CD8-positive, alpha-beta memory T cell (primary cell): ENCODE measurements at places on chromosomes 3 and 15.
A peak's percentile ranks its signal among the peaks of the same experiment; 100 is the strongest.

DNA sequence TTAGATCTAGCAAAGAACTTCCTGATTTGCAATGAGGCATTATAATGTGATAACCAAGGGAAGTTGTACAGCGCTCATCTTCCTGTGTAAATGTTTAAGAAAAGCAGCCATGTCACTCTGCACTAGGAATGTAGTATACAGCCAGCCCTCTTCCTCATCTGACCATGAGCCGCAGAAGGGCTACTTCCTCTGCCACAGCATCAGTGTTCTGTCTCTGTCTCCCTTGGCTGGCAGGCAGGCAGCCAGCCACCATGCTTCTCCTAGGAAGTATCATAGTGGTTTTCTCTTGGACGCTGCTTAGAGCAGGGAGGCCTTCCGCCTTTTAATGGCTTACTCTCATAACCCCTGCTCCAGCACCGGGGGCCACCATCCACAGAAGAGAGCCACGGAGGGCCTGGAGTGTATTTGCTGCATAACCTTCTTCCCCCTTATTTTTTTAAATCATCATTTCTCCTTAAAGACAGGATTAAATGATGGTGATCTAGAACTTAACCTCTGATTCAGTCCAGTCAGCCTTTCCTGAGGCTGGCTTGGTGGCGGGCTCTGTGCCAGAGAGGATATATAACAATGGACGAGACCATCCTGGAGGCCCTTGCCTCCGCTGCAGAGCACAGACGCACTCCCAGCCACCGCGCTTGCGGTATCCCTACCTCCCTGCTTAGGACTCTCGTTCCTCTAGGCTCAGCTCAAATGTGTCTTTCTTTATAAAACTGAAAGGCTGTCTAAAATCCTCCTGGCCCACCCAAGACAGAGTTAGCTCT is 57.3 kb upstream of the PLXNA1 start:
- DNase-seq: no peak

DNA sequence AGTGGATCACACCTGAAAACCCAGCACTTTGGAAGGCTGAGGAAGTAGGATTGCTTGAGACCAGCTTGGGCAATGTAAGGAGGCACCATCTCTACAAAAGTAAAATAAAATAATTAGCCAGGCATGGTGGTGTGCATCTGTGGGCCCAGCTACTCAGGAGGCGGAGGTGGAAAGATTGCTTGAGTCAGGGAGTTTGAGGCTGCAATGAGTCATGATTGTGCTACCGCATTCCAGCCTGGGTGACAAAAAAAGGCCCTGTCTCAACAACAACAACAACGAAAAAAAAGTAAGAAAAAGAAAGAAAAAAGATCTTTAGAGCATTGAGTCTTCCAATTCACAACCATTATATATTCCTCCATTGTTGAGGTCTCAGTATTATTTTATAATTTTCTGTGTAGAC is 192.4 kb upstream of the DPH6 start:
- DNase-seq: no peak

- DNase-seq: no peak
Measured at GRCh38 chr15:49621401-49621811, 558 bp downstream of the DTWD1 start.

GRCh38 chr3:56624725-56625124 is 58.3 kb downstream of the TASOR start:
- DNase-seq: no peak

DNA sequence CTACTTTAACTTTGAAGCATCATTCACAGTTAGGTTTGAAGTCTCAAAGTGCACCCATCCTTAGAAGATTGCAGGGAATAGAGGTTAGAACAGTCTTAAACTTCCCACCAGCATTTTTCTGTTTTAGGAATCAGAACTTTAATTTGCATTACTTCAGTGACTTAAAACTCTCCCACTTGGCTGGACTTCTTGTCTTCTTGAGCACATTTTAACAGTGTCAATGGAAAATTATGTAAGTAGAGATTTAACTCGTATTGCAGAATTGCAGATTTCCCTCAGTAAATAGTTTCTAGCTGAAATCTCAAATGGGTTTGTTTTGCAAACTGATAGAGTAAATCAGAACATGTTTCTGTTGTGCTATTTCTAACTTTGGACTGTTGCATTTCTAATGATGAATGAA is 369.6 kb downstream of the OTOL1 start:
- no peak for DNase-seq

DNA sequence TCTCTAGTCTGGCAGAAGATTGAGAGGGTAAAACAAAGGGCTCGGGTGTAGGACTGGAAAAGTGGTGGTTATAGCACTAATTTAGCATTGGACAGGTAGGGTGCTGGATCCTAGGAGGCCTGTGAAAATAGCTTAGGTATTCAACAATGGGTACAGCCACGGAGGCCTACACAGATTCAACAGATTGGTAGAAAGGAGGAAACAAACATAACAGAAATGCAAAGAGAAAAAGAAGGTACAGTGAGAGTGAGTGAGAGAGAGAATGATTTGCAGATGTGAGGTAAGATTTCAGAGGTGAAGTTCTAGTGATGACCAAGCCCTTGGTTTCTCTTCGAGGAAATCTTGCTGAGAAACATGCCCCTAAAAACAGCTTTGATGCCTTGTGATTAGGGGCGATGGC is 37.9 kb downstream of the ADIPOQ start:
- DNase-seq: no peak

- no peak for DNase-seq
Measured at GRCh38 chr15:44099671-44100070, 95.4 kb downstream of the FRMD5 start.

GRCh38 chr15:100926971-100927756 is 8.0 kb downstream of the LRRK1 start:
- no peak for DNase-seq

- DNase-seq: no peak
Measured at GRCh38 chr3:44892689-44893088, 18.3 kb downstream of the TGM4 start.

GRCh38 chr3:30141927-30142326 is 464.5 kb upstream of the TGFBR2 start:
- no peak for DNase-seq

DNA sequence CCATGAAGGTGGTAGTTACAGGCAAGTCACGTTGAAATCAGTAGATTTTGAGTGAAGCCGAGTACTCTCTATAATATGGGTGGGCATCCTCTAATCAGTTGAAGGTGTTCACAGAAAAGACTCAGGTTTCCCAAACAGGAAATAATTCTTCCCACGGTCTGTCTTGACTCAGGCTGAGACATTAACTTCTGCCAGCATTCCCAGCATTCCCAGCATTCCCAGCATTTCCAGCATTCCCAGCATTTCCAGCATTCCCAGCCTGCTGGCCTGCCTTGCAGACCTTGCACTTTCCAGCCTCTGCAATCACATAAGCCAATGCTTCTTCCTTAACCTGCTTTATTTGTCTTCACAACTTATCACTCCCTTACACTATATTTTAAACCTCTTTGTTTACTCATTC is 542.3 kb upstream of the ROBO2 start:
- no peak for DNase-seq

DNA sequence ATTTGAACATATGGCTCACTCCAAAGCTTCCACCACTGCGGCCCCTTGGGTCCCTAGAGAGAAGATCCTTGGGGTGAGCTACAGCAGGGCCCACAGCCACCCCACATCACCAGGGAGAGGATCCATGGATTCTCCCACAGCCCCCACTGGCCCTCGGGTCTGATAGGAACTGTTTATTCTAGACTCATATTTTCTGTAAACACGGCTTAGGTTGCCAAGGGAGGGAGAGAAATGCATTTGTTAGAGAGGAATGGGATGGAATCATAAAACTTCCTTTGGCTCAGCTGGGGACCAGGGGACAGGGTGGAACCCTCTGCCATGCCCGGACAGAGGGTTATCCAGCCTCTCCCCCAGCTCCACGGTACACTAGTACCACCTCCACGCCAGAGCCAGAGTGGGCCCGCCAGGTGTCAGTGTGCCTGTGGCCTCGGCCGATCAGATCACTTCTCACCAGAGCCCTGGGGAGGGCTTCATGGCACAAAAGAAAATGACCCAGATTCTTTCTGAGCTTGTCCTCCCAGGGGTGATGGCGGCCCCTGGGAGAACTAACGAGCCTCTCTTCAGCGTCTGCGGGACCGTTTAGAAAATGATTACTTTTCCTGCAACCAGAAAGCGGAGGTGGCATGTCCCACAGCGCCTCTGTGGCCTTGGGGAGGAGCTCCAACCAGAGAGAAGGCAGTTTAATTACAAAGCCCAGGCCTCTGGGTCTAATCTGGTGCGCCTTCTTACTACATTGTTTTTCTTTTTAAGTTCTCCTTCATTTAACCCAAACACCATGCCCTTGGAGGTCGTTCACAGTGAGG is 33.7 kb downstream of the ADCY5 start:
- no peak for DNase-seq

- DNase-seq: peak; percentile 36
Measured at GRCh38 chr15:71743861-71744382, 66.4 kb upstream of the NR2E3 start.

GRCh38 chr3:120791913-120792312 is 49.4 kb downstream of the GTF2E1 start:
- no peak for DNase-seq

DNA sequence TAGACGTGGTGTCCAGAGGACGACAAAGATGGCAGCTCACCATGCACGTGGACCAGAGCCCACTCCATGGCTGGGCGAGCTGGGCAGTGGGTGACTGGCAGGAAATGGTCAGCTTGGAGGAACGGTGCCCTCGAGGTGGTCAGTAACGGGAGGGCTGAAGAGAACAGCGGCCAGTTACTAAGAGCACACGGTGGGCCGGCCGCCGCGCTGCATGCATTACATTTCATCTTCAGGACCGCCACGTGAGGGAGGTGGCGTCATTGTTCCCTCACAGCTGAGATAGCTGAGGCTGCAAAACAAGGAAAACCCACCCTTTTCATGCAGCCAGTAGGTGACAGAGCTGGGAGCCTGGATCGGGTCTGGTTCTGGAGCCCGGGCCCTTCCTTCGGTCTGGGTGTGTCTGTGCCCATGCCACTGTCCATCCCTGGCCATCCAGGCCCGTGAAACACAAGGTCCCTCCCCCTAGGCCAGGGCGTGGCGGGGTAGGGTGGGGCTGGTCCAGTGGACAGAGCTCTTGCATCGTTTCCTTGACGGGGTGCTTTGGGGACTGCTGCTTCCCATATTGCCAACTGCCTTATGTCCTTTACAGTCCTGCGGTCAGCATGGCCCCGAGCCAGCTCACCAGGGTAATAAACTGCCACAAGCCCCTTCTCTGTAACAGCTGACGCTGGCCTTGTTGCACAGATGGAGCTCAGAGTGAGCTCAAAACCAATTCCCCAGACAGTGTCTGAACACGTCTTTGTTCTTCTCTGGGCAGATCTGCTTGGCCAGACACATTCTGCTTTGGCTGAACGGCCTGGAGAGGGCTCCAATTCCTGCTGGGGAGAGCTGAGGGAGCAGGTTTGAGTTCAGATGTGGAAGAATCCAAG is 51.8 kb downstream of the RGMA start:
- no peak for DNase-seq

DNA sequence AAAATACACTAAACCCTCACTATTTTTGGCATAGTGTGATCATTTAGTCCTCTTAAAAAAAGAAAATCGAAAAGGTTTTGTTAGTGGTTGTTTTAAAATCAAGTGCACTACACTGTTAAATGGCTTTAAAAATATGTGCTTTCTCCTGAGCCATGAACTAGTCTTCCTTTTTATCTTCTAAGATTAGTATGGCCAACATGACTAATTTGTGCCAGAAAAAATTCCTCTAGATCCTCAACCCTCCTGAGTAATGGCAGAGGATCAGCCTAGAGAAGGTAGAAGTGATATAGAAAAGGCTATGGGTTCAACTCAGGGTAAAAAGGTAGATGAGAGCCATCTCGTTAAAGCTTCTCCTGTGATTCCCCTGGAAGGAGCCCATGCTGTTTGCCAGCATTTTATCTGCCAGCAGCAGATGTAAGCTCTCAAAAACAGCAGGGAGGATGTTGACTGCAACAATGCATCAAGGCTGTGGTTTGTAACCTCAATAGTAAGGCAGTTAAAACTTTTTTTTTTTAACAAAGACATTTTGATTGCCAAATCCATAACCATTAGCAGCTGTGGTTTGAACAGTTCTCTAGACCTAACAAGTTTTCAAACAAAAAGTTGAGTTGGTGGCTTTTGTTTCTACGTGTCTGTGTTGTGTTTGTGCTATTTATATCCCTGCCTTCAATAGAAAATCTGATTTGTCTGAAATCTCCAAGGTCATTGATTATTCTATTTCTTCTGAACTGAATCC is 30.2 kb upstream of the ZNF609 start:
- peak; percentile 9 for DNase-seq

GRCh38 chr15:52008359-52008697 is 10.7 kb upstream of the MAPK6 start:
- DNase-seq: no peak

DNA sequence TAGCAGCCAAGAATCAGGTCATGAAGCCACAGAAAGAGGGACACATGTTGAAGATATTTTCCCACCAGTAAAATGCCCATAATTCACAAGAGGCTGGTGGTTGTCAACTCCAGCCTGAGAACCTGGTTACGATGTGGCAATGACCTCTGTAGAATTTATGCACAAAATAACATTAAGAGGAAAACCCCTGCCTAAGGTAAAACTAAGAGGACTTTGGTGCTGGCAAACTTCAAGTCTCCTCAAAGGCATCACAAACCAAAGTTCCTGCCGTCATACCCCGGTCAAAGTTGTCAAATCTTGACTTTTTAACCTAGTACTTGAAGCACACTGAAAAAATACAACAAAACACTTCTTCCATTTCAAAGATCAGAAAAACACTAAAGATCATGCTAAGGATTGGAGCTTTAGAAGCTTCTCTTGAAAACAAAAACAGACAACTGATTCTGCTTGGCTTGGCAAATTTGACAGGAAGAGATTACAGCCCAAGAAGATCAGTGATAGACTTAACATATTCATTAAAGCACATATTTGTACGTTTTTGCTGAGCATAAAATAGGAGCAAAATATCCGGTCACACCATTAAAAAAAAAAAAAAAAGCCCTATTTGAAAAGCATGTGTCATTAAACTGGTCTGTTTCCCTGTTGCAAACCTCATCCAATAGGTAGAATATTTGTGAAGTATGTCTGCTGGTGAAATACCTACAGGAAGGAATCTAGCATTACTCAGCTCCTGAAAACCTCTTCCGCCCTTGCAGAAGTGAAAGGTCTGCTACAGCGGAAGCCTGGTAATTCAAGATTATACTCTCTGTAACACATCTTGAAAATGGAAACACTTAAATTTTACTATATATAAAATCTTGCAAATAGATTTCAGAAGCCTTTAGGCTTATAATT is 22.8 kb downstream of the EIF4E3 start:
- DNase-seq: peak; percentile 15

- no peak for DNase-seq
Measured at GRCh38 chr15:77070180-77070494, 772 bp downstream of the TSPAN3 start.

GRCh38 chr15:70415398-70415797 is 317.7 kb upstream of the TLE3 start:
- no peak for DNase-seq
